ENCODE measurements at places on chromosomes 5 and 9.
A peak's percentile ranks its signal among the peaks of the same experiment; 100 is the strongest.

GRCh38 chr5:1568201-1568979 is 44.6 kb upstream of the LPCAT1 start:
- H3K27me3 ChIP-seq, result no peaks in the 10 kb centered on the region
- H3K4me3 ChIP-seq, result no peak overlapping the region
- no peak for DNase-seq
- H3K27ac ChIP-seq, result no peak overlapping the region

- no peak overlapping the region for H3K4me3 ChIP-seq
- H3K4me1 ChIP-seq, result peaks cover 48% of the 10 kb centered on the region
- DNase-seq, result no peak
- no peaks in the 10 kb centered on the region for H3K36me3 ChIP-seq
Measured at GRCh38 chr9:22210262-22210661, 201.2 kb upstream of the CDKN2B start.

DNA sequence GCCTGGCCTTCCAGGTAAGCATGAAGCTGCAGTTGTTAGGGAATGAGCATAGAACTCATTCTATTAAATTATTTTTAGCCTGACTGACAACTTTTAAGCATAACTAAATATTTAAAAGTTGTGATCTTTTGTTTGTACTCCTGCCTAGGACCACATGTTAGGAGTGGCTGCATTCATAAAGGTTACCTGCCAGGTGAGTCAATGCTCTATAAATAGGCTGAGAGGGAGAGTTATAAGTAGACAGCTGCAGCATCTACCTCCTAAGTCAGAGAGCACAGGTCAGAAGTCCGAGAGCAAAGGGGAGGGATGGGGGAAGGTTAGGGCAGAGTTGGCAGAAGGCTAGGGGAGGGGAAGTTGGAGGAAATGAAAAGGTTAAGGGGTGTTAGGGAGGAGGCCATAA is 292.4 kb upstream of the TLE4 start:
- no peak overlapping the region for H3K4me3 ChIP-seq
- no peak overlapping the region for H3K27ac ChIP-seq
- H3K27me3 ChIP-seq, result no peaks in the 10 kb centered on the region

- no peaks in the 10 kb centered on the region for H3K27me3 ChIP-seq
- peaks cover 87% of the 10 kb centered on the region for H3K36me3 ChIP-seq
- DNase-seq, result no peak
- no peak overlapping the region for H3K27ac ChIP-seq
Measured at GRCh38 chr9:98009936-98010335, 26.8 kb downstream of the ANP32B start.

- peak overlapping the region; percentile 52 for H3K4me3 ChIP-seq
- H3K36me3 ChIP-seq, result peaks cover 70% of the 10 kb centered on the region
- peak overlapping the region; percentile 94 for H3K27ac ChIP-seq
- peaks cover 74% of the 10 kb centered on the region for H3K4me1 ChIP-seq
- no peak for DNase-seq
Measured at GRCh38 chr9:114908805-114909448, 21.5 kb downstream of the TNFSF8 start.

GRCh38 chr9:99511723-99512122 is 289.6 kb downstream of the SEC61B start:
- peaks cover 7% of the 10 kb centered on the region for H3K27me3 ChIP-seq
- H3K4me3 ChIP-seq, result no peak overlapping the region
- H3K27ac ChIP-seq, result no peak overlapping the region
- DNase-seq, result no peak

GRCh38 chr5:78799266-78800017 is 150.9 kb upstream of the LHFPL2 start:
- H3K27me3 ChIP-seq, result no peaks in the 10 kb centered on the region
- no peak overlapping the region for H3K27ac ChIP-seq
- no peak for DNase-seq
- peaks cover 8% of the 10 kb centered on the region for H3K36me3 ChIP-seq

DNA sequence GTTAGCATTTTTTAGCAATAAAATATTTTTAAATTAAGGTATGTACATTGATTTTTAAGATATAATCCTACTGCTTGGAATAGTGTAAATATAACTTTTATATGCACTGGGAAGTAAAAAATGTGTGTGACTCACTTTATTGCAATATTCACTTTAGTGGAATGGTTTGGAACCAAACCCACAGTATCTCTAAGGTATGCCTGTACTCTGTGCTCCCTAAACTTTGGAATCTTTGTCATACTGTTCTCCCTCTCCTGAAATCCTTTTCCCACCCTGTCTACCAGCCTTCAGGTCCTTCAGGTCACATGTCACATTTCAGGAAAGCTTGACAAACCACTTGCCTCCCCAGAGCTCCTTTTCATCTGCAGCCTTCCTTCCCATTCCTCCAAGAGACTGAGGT is 308.7 kb downstream of the SPOCK1 start:
- no peaks in the 10 kb centered on the region for H3K27me3 ChIP-seq
- no peak overlapping the region for H3K4me3 ChIP-seq
- H3K27ac ChIP-seq, result no peak overlapping the region
- H3K36me3 ChIP-seq, result no peaks in the 10 kb centered on the region
- no peaks in the 10 kb centered on the region for H3K4me1 ChIP-seq
- DNase-seq, result no peak

DNA sequence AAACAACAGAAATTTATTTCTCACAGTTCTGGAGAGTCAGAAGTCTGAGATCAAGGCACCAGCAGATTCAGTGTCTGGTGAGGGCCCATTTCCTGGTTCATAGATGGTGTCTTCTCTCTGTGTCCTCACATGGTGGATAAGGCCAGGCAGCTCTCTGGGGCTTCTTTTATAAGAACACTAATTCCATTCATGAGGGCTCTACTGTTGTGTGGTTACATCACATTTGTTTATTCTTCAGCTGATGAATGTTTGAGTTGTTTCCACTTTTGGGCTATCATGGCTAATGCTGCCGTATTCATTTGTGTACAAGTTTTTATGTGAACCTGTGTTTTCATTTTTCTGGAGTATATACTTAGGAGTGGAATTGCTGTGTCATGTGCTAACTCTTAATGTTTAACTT is 35.2 kb downstream of the DDX4 start:
- H3K27me3 ChIP-seq, result peaks cover 6% of the 10 kb centered on the region
- no peak overlapping the region for H3K4me3 ChIP-seq
- DNase-seq, result no peak
- peaks cover 31% of the 10 kb centered on the region for H3K36me3 ChIP-seq

GRCh38 chr5:142901476-142902185 is 131.5 kb downstream of the ARHGAP26 start:
- H3K27ac ChIP-seq, result no peak overlapping the region
- peaks cover 6% of the 10 kb centered on the region for H3K4me1 ChIP-seq
- no peak overlapping the region for H3K4me3 ChIP-seq
- peaks cover 33% of the 10 kb centered on the region for H3K36me3 ChIP-seq

- H3K4me3 ChIP-seq, result no peak overlapping the region
- H3K36me3 ChIP-seq, result no peaks in the 10 kb centered on the region
- no peak for DNase-seq
Measured at GRCh38 chr9:103713631-103714030, 380.5 kb upstream of the SMC2 start.

DNA sequence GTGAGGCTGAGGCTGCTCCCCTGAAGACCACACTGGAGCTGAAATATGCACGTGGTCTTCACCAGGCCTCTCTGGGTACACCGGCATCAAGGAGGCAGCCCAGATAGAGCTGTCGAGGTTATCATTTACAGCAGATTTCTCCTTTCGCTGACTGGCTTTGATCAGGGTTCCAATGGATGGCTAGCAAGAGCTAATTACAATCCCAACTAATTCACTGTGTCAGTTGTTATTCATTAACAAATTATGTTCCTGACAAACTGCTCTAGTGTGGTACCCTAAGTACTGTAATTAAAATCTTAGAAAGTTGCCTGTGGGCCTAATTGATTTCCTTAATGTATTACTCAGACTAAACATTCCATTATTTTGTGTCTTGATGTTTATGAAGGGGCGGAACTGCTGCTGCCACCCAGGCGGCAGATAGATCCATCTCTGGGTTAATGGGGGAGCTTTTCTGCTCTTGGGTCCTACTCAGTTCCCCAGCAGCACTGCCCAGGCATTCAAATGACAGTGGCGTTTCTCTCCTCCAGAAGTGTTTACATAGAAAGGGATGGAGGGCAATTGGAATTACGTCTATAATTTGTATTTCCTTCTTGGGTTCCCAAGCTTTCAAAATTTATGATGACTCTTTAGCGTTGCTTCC is 71.7 kb upstream of the RAD23B start:
- H3K4me1 ChIP-seq, result peaks cover 15% of the 10 kb centered on the region
- no peak overlapping the region for H3K27ac ChIP-seq
- no peak for DNase-seq
- peaks cover 10% of the 10 kb centered on the region for H3K27me3 ChIP-seq

GRCh38 chr5:126780165-126780827 is 3.4 kb downstream of the LMNB1 start:
- peaks cover 45% of the 10 kb centered on the region for H3K36me3 ChIP-seq
- H3K4me3 ChIP-seq, result peak overlapping the region; percentile 94
- DNase-seq, result peak; percentile 32
- H3K27ac ChIP-seq, result peak overlapping the region; percentile 43
- peaks cover 24% of the 10 kb centered on the region for H3K4me1 ChIP-seq

- no peak for DNase-seq
Measured at GRCh38 chr9:95085036-95085770, 232.3 kb downstream of the FANCC start.

DNA sequence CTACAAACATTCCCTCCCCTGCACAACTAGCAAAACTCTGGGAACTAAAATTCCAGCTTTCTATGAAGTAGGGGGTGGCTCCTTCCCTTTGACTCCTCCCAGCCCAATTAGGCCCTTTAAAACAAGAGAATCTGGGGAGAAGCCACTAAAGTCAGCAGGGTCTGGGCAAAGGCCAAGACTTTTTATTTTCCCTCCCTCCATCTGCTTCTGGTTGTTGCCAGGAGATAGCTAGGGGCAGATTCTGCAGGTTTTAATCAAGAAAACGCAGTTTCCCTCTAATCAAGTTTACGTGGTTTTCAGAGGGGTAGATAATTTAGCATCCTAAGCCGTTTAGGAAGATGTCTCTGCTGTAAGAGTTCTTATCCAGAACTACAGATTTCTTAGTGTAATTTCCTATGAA is 114.5 kb upstream of the CDH6 start:
- no peaks in the 10 kb centered on the region for H3K36me3 ChIP-seq
- no peak overlapping the region for H3K4me3 ChIP-seq
- H3K27ac ChIP-seq, result no peak overlapping the region

DNA sequence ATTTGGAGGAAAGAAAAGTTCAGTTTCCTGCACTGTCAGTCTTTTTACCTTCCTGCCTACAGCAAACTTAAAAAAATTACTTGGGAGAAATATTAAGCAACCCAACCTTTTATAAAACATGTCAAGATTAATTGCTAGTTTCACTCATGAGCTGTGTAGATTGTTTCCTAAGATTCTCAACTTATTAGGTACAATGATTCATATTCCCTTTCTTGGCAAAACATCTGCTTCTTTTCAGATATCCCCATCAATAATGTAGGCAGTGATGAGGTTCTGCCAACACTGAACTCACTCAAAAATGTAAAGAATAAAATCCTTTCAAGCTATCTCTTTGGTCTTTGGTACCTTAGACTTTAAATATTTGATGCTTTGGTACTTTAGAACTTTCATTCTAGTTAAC is 56.0 kb downstream of the ISL1 start:
- no peaks in the 10 kb centered on the region for H3K36me3 ChIP-seq
- no peak overlapping the region for H3K27ac ChIP-seq
- no peaks in the 10 kb centered on the region for H3K4me1 ChIP-seq
- no peak for DNase-seq

GRCh38 chr5:45171563-45171962 is 362.8 kb downstream of the MRPS30 start:
- no peaks in the 10 kb centered on the region for H3K36me3 ChIP-seq
- H3K4me3 ChIP-seq, result no peak overlapping the region
- DNase-seq, result no peak
- H3K4me1 ChIP-seq, result no peaks in the 10 kb centered on the region

DNA sequence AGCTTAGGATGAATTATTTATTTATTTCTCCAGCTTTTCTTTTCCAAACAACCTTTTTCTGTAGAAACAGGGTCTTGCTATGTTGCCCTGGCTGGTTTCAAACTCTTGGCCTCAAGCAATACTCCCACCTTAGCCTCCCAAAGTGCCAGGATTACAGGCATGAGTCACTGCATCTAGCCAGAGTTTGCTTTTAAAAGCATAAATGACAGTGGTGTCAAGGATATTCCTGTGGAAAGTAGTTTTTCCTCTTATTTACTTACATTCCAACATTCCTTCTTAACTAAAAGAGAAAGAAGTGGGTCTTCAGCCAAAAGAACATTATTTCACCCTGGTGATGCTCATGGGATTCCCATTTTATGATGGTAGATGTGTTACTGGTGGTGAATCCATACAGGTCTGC is 62.4 kb downstream of the GRIA1 start:
- peaks cover 2% of the 10 kb centered on the region for H3K4me1 ChIP-seq
- DNase-seq, result no peak
- H3K4me3 ChIP-seq, result no peak overlapping the region

GRCh38 chr9:131732636-131733289 is 7.1 kb downstream of the RAPGEF1 start:
- no peaks in the 10 kb centered on the region for H3K27me3 ChIP-seq
- peak overlapping the region; percentile 95 for H3K27ac ChIP-seq
- peak overlapping the region; percentile 63 for H3K4me3 ChIP-seq
- peak; percentile 59 for DNase-seq

- no peaks in the 10 kb centered on the region for H3K27me3 ChIP-seq
- no peaks in the 10 kb centered on the region for H3K4me1 ChIP-seq
- DNase-seq, result no peak
- no peak overlapping the region for H3K27ac ChIP-seq
Measured at GRCh38 chr5:150508277-150508640, 328 bp downstream of the NDST1 start.
